ENCODE measurements at places on chromosomes 1 and 21. TPM values are rescaled to one million over a fixed set of nuclear protein-coding genes. Genes with fewer than 3 reads are reported as not detected.

SLAMF7 gene
- 0.32 TPM for total RNA-seq

FAAH gene
- 19.5 TPM for total RNA-seq

ITLN1 gene
- 0.51 TPM for total RNA-seq

SPATA17 gene
- total RNA-seq, result 0.64 TPM

TSEN15 gene
- total RNA-seq, result 9.8 TPM

UBIAD1 gene
- total RNA-seq, result 7.8 TPM

OR10Z1 gene
- not detected for total RNA-seq

SERBP1 gene
- total RNA-seq, result 68.0 TPM

- DNase-seq, result peak; percentile 96
These were observed at the start of gene CHAF1B for GRCh38 chr21:36385233-36386030. Gene CHAF1B, plus strand, starts transcription at chr21:36385392. Its CDS starts 745 bp downstream, at chr21:36386137.

GRCh38 chr1:234980645-234981396, 147.8 kb downstream of the TOMM20 start:
- DNase-seq, result no peak

DNA sequence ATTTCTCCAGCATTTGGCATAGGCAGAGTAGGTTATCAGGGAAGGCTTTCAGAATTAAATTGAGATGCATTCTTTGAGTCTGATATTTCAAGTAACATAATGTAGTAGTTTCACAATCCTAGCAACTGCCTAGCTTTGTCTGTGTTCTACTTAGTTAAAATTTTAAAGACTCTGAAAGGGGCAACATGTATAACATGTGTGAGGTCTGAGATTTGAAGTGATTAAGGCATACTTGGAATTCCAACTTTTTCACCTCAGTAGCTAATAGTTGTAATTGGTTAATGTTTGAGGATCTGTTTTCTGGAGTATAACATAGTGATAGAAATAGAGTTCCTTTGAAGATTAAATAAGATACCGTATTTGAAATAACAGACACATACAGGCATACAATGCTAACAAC, 335.2 kb upstream of the BEND5 start:
- DNase-seq, result no peak

DNA sequence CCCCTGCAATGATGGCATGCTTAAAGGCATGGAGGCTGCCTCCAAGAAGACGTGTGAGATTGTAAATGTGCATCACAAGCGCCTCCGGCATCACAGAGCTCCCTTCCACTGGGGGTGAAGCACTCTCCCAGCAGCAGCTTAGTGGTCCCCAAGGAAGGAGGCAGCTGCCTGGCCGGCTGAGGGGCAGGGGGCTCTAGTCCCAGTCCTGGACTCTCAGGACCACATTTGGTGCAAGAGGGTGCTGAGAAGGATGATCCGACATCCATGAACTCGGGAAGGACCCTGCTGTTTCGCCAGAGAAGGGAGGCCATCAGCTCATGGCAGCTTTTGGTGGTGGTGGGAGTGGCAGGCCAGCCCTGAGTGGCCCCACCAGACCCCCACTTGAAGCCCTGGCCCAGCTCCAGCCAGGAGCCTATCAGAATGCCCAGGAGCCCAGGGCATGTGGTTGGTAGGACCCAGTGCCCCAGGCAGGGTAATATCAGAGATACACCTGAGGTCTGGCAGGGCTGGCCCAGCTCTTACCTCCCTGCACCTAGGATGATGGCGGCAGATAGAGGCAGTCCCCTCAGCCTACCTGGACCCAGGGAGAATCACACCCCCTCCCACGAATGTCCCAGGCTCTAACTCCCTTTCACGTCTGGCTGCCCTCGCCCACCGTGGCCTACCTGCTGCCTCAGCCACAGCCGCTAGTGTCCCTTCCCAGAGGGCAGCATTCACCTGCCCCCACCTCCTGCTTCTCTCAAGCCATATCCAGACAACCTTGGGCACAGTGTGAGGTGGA, 2.4 kb upstream of the WNT9A start:
- DNase-seq, result peak; percentile 12

- DNase-seq, result no peak
These were observed 34.9 kb downstream of the NFIA start for GRCh38 chr1:61117283-61117682.

- no peak for DNase-seq
These were observed 381.4 kb upstream of the ZRANB2 start for GRCh38 chr1:71462247-71462646.

GRCh38 chr1:227774821-227775661, 39.8 kb downstream of the SNAP47 start:
- DNase-seq, result no peak

Data from pancreas (tissue), 10 donors.